ENCODE measurements at places on chromosomes 2 and 18.

- DNase-seq, result no peak
These were observed 593.9 kb upstream of the NETO1 start for GRCh38 chr18:73461780-73462059.

DNA sequence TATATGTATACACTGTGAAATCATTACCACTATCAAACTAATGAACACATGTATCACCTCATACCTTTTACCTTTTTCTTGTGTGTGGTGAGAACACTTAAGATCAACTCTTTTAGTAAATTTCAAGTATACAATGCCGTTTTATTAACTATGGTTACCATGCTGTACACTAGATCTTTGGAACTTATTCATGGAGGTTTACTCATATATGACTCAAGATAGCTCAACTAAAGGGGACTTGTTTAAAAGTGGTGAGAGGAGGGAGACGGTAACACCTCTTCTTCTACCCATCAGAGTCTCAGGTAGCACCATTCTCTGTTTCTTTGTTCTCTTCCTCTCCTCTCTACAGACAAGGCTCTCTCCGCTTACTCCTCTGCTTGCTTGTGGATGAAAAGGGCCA is 36.1 kb upstream of the TMEM178A start:
- no peak for DNase-seq

GRCh38 chr2:227799202-227799601 is 14.4 kb upstream of the CCL20 start:
- DNase-seq, result no peak

DNA sequence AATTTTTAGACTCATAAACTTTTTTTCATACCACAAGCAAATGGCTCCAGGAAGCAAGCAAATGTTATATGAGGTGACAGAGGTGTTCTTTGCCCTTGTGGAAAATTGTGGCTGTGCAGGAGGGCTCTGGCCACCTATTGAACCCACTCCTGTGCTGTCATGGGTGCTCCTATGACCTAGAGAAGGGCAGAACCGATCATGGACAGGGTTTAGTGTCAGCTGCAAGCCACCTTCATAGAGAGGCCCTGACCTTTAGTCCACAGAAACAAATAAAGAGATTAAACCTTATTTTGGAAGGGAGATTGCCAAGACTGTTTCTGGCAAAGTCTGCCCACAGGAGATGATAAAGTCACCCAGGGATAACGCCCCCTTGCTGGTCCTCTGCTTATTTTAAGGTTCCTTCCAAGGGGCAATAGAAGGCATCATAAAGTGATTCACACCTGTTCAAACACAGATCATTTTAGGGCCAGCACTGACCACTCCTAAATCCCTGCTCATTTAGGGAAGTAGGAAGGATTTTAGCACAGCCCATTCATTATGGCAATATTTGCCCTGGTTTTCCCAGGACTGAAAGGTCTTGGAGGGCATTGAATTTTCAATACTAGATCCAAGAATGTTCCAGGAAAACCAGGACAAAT is 26.1 kb upstream of the STAT4 start:
- DNase-seq, result no peak

DNA sequence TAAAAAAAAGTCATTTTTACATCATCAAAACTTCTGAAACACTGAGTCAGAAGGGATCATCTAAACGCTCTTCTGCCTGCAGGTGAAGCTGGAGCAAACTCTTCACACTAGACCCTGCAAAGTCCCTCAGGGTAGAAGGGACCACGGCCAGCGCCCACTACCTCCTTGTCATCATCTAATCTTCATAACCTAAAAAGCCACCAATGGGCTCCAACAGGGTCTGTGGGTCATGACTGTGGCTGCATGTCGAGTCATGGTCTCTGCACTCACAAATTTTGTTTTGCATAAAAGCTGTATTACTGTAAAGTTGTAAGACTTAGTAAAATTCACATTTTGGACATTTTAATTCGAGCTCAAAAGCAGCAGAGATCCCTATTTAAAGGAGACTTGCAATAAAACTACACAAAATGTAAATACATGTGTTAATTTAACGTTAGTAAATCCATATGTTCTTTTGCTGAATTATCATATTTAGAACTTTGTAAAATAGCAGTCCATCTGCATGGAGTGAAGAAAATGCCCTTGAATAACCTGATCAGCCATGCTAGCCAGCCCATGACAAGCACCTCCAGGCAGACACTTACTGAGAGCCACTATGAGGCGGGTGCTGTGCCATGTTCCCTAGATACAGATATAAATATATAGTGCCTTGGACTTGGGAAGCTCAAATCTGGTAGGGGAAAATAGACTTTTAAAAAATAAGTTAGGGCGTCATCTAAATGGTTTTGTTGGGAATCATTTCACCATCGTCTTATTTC is 437.2 kb upstream of the LYPD1 start:
- DNase-seq, result no peak

- DNase-seq, result no peak
These were observed 47.9 kb downstream of the FECH start for GRCh38 chr18:57538614-57539013.

DNA sequence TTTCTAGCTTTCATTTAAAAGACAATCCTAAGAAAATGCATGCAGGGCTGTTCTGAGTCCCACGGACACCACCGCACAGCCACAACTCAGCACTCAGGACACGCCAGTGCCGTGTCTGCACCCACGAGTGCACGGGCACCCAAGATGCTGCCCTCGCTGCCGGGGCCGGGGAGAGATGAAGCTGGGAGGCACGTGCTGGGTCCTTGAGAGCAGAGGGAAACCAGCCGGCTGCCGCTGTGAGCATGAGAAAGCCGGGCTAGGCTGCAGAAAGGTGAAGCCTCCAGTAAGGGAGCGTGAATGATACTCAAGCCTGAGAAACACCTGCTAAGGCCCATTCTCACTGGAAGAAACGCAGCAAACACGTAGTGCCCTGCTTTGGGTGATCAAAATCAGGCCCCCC is 4.8 kb downstream of the COPS9 start:
- DNase-seq, result no peak

DNA sequence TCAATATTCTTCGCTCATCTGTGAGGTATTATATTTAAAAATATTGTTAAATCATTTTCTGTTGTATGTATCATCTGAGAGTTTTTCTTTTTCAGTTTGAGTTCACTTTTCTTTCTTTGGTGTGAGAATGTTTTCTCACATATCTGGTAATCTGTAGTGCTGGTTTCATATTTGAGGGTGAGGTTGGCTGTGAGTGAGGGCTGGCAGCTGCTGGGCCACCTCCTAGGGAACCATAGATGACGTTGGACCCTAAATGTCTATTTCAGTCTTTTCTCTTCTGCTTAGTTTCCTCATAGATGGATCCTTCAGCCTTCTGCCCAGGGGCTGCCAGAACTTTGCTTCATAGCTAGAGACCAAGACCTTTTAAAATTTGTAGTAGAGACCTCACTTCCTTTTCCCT is 33.5 kb downstream of the MGAT5 start:
- DNase-seq, result no peak

- no peak for DNase-seq
These were observed 84.4 kb downstream of the THNSL2 start for GRCh38 chr2:88254437-88255091.
